Type B pancreatic cell (in vitro differentiated cells): ENCODE measurements at places on chromosomes 4 and X.

- DNase-seq: no peak
These were observed 30.5 kb upstream of the COL25A1 start for GRCh38 chr4:109332926-109333464.

- DNase-seq: no peak
These were observed 47.1 kb upstream of the SORBS2 start for GRCh38 chr4:185859111-185859510.

DNA sequence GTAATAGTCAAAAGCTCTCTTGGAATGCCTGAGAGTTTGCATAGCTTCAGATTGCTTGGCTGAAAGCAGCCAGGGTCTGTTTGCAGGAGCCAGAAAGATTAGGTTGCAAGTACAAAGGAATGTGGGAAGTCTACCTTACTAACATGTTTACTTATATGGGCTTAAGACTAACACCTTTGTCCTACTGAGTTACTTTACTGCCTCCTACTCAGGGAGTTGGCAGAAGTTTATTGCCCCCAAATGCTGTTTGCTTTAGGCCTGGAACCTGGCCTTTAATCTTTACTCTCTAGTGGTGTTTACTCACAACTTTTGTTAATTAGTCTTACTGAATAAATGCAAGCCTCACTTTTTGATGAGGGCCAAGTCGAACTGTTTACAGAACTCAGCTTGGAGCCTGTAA lies 219.4 kb upstream of the ZC4H2 start:
- no peak for DNase-seq

DNA sequence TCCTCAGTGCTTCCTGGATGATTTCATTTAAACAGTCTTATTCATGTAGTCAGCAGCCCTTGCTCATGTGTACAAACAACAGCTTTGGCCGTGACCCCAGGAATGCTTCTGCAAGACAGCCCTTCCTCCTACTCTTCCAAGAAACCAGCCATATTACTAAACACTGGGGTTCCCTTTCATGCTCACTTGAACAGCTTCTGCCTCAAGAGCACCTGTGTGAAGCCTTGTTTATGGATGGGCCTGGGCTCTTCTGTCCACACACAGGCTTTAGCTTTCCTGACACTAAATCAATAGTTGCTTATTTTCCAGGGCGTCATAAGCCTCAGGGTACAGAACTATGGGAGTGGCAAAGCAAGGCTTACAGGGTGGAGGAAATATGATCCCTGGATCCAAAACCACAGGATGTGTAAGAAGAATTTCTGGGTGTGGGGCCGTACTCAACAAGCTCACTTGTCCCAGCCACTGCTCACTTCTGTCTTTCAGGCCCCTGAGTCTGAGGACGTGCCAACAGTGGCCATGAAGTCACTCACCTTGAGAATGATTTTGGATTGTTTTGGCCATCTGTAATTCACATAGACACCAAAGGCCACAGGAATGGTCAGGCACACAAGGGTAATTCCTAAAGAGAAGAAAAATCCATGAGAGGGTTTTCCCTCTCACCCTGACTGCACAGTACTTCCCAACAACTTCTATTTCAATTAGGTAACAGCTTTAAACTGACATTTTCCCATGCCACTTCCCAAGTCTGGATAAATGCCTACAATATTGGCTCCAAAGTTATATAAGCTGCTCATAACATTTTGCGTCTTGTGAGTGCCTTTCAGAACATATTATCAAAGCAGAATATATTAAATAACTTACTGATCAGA lies 17.7 kb downstream of the SLC10A6 start:
- DNase-seq: no peak

GRCh38 chr4:143383005-143383574 lies 46.4 kb downstream of the GAB1 start:
- DNase-seq: no peak

DNA sequence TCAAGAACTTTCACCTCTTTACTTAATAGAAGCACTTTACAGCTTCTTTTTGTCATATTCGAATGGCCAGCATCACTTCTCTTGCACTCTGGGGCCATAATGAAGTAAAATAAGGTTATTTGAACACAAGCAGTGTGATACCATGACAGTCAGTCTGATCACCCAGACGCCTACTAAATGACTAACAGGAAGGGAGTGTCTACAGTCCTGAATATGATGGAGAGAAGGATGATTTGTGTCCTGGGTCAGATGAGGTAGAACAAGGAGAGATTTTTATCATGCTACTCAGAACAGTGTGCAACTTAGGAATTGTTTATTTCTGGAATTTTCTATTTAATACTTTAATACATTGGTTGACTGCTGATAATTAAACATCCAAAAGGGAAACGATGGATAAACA lies 284.2 kb upstream of the F9 start:
- no peak for DNase-seq

DNA sequence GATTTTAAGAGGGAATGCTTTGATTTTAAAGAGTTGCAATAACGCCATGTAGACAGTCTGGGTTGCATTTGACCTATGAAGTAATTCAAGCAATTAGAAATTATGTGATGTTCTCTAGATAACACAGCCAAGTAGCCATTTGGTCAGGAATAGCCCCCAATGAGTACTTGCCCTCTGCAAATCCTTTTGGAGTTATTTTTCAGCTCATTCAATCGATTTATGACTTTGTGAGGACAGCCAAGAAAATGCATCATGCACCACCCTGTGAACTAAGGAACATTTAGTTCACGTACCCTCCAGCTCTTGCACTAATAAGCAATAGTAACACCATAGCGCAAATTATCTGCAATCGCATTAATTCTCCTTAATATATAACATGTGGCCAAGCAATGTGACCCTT lies 552.6 kb upstream of the INTU start:
- DNase-seq: no peak

DNA sequence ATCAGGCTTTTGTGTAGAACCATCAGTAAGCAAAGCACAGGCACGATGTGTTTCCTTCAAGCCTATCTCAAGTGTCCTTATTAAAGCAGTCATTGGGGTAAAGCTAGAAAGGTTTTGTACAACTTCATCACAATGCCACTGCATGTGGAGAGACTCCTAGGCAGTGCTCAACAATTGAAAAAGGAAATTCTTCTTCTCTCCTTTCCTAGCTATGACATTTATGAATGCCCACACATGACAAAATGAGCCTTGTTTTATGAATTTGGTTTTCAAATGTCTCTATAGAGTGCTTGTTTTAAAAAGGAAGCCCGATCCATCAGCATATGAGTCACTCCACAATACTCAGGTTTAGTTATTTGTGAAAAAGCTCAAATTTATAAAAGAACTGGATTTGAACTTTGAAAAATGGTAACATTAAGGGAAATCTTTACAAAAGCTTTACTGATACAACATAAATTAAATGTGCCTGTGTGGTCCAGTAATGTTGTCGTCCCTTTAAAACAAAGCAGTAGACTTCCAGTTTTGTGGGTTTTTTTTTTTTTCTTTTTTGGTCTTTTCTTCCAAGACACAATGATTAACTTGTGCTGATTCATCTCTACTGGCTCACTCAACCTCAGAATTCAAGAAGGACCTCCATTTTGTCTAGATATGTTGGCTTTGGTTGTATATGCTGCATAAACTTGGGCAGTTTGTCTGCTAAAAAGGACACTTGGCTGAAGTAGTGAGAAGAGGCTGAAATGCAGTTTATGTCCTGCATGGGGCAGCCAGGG lies 273.8 kb downstream of the GASK1B start:
- DNase-seq: no peak

- no peak for DNase-seq
These were observed 5.8 kb upstream of the TET2 start for GRCh38 chr4:105140684-105141490.

DNA sequence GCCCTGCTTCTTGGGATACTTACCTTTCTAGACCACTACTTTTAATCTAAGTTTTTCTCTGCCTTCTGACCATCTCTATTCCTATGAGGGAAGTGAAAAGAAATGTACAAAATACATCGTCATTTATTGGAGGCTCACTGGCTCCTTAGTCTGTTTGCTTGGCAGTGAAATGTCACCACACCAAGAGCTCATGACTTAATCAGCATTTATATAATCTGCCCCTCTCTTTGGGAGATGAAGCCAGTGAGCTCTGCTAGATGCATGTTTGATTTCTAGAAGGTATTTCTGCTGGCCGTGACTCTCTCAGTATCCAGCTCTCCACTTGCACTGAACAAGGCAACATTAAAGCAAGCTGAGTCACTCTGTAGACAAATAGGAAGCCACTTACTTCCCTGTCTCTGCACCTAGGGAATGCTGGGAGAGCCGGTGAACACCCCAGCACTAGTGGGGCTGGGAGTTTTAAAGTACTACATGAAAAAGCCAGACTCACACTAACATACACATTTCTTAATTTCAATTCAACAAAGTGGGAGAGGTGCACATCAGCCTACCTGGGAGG lies 79.1 kb downstream of the MID1IP1 start:
- DNase-seq: no peak

DNA sequence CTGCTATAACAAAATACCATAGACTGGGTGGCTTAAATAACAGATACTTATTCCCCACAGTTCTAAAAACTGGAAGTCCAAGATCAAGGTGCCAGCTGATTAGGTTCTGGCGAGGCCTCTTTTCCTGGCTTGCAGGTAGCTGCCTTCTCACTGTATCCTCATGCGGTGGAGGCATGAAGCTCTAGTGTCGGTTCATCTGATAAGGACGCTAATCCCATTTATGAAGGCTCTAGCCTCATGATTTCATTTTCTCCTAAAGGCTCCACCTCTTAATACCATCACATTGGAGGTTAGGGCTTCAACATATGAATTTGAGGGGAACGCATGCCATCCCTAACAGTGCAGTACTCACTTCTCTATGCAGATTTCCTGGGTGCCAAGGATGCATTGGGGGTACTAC lies 57.9 kb upstream of the STIM2 start:
- DNase-seq: no peak

- DNase-seq: no peak
These were observed 1115.5 kb downstream of the NLGN4X start for GRCh38 chrX:5113128-5113527.

DNA sequence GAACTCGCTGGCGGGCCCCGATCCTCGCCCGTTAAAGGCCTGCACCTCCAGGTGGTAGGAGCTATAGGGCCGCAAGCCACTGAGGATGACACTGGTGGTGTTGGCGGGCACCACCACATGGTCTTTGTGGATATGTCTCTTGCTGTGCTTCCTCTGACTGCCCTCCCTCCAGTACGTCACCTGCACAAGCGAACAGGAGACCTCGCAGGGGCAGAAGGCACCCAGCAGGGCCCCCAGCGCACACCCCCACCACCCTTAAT lies 20.7 kb downstream of the L1CAM start:
- DNase-seq: no peak

DNA sequence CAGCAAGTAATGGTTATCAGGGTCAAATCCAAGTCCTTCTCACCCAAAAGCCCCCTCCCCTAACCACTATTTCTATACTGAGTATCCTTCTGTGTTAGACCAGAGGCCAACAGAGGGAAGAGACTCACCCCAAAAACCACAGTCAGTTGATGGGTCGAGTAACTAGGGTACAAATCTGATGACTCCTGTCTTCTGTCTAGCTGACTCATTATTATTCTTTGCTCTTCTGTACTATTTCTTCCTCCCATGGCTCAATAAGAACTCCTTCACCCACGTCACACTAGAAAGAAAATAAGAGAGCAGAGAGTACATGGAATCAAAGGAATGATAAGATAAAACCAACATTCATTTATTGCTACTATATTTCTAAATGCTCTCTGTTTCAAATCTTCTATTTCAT lies 2.0 kb downstream of the RAB40A start:
- no peak for DNase-seq

DNA sequence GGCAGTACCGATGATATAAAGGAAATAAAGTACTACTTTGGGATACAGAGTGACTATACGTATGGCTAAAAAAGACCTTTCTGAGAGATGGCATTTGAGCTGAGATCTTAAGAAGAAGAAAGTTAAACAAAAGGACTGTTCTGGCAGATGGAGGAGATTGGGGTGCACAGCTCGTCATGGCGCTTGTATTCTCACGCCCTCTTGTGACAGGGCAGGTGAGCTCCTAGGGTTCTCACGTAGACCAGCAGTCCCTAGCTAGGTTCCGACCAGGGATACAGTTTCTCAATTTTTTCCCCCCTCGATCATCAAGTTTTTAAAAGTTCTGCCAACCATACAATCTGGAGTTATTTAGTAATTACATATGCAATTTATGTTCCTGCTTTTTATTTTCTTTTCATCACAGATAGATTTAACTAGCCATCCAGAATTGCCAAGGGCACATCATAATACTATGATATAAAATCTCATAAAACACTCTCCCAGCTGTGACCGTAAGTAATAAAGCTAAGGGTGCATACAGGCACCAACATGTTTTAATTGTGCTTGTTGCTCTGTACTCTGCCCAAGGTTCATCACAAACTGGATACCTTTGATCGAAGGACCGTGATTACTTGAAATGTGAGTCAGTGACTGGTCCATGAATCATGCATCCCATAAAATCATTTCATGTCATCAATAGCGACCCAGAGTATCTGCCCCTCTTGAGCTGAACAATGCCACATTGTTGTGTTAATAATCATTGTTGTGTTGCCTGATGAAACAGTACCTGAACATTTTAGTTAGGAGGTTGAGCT lies 69.4 kb upstream of the ZNF518B start:
- no peak for DNase-seq

- DNase-seq: no peak
These were observed 505.0 kb downstream of the BCOR start for GRCh38 chrX:39592776-39593175.

DNA sequence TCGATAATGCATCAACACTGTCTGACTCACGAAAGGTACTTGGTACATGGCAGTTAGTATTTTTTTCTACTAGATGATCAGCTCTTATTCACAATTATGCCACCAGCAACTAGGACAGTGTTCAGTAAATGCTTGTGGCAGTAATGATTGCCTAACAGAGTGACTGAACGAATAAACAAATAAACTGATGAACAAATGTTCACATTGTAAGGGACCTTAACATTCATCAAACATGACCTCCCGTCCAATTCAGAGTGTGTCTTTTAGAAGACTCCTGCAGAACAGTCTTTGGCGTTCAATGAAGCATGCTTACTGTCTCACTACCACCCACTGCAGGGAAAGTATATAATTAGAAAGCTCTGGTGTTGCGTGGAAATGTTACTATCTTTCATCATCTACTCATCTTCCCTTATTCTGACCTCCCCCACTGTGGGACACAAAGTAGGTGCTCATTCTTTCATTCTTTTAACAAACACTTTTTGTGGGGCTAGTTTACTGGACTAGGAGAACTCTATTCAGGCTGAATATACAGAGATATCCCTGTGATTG lies 319.3 kb downstream of the RAB28 start:
- DNase-seq: no peak

- no peak for DNase-seq
These were observed 41.8 kb upstream of the ARHGEF6 start for GRCh38 chrX:136822337-136823095.
